Progenitor cell of endocrine pancreas (in vitro differentiated cells): ENCODE measurements at places on chromosomes 16 and 17. TPM values are rescaled to one million over a fixed set of nuclear protein-coding genes. Genes with fewer than 3 reads are reported as not detected.

DNA sequence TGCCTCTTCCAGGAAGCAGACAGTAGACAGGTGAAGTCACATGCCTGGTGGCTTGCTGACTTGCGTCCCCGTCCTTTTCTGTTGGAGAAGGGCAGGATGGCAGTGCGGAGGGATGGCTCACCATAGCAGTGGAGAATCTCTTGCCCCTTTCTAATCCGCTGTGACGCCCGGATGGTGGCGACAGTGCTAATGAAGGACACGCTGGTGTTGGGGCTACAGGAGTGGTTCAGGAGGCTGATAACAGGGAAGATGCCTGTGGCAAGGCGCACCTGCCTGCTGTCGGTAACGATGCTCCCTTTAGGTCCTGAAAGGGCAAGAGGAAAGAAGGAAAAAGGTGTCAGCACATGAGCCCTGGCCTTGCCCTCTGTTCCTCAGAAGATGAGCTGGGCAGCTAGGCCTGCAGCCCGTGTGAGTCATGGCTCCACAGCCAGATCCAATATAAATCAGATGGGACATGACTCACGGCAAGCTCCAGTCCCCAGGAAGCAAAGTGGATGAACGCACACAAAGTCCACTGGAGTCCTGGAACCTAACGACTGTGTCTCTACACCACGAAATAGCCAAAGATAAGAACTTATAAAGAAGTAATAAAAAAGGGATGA lies 25.5 kb downstream of the SERPINF1 start:
- peaks cover 3% of the 10 kb centered on the region for H3K4me1 ChIP-seq
- no peaks in the 10 kb centered on the region for H3K27me3 ChIP-seq
- H3K4me3 ChIP-seq = no peak overlapping the region
- DNase-seq = no peak
- no peak overlapping the region for H3K27ac ChIP-seq

GRCh38 chr16:66275775-66276428 lies 90.6 kb upstream of the CDH5 start:
- H3K4me1 ChIP-seq = peaks cover 10% of the 10 kb centered on the region
- peaks cover 24% of the 10 kb centered on the region for H3K27me3 ChIP-seq
- no peak overlapping the region for H3K4me3 ChIP-seq
- no peaks in the 10 kb centered on the region for H3K36me3 ChIP-seq
- DNase-seq = peak; percentile 41

GRCh38 chr17:49031965-49032928 lies 35.1 kb downstream of the IGF2BP1 start:
- H3K4me3 ChIP-seq = no peak overlapping the region
- H3K27me3 ChIP-seq = no peaks in the 10 kb centered on the region
- peak overlapping the region; percentile 85 for H3K27ac ChIP-seq
- peak; percentile 39 for DNase-seq
- peaks cover 26% of the 10 kb centered on the region for H3K36me3 ChIP-seq
- H3K4me1 ChIP-seq = peaks cover 18% of the 10 kb centered on the region

GRCh38 chr16:87172632-87173031 lies 144.6 kb downstream of the C16orf95 start:
- no peak overlapping the region for H3K27ac ChIP-seq
- H3K4me1 ChIP-seq = peaks cover 4% of the 10 kb centered on the region
- DNase-seq = no peak
- peaks cover 13% of the 10 kb centered on the region for H3K27me3 ChIP-seq

GRCh38 chr17:66580956-66581391 lies 253.9 kb upstream of the CACNG5 start:
- no peak for DNase-seq
- H3K4me1 ChIP-seq = peaks cover 30% of the 10 kb centered on the region
- peaks cover 3% of the 10 kb centered on the region for H3K36me3 ChIP-seq
- H3K4me3 ChIP-seq = no peak overlapping the region

GRCh38 chr17:15273141-15273793 lies 8.1 kb upstream of the PMP22 start:
- no peak overlapping the region for H3K4me3 ChIP-seq
- peaks cover 7% of the 10 kb centered on the region for H3K4me1 ChIP-seq
- H3K27me3 ChIP-seq = peaks cover 25% of the 10 kb centered on the region
- no peaks in the 10 kb centered on the region for H3K36me3 ChIP-seq

- DNase-seq = no peak
- H3K36me3 ChIP-seq = no peaks in the 10 kb centered on the region
- peaks cover 2% of the 10 kb centered on the region for H3K4me1 ChIP-seq
- H3K27ac ChIP-seq = no peak overlapping the region
Measured at GRCh38 chr17:17204041-17204591, 2.0 kb downstream of the PLD6 start.

DNA sequence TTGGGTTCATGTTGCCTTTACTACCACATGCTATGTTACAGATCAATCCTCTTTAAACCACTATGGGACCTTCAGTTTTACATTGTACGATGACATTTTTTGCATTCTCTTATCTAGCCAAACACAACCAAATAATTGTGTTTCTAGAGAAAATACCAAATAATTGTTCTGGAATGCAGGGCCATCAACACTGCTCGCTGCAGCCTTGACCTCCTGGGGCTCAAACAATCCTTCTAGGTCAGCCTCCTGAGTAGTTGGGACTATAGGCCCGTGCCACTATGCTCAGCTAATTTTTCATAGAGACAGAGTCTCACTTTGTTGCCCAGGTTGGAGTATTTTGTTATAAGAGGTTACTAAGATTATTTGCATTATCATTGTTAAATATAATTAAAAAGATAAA lies 237.5 kb upstream of the PMFBP1 start:
- peaks cover 3% of the 10 kb centered on the region for H3K4me1 ChIP-seq
- no peak overlapping the region for H3K27ac ChIP-seq
- DNase-seq = no peak
- H3K36me3 ChIP-seq = peaks cover 5% of the 10 kb centered on the region

- H3K4me3 ChIP-seq = no peak overlapping the region
- H3K4me1 ChIP-seq = peaks cover 5% of the 10 kb centered on the region
- H3K27me3 ChIP-seq = no peaks in the 10 kb centered on the region
- no peak for DNase-seq
- H3K36me3 ChIP-seq = no peaks in the 10 kb centered on the region
- no peak overlapping the region for H3K27ac ChIP-seq
Measured at GRCh38 chr17:2814481-2815341, 18.5 kb downstream of the RAP1GAP2 start.

DNA sequence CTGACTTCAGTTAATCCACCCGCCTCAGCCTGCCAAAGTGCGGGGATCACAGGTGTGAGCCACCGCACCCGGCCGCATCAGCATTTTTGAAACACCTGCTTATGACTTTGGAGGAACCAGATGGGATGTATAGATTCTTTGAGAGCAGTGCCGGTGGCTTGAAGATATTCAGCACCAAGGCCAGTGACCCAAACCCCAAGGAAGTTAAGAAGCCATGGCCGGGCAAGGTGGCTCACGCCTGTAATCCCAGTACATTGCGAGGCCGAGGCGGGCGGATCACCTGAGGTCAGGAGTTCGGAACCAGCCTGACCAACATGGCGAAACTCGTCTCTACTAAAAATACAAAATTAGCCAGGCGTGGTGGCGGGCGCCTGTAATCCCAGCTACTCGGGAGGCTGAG lies 43.9 kb downstream of the TRARG1 start:
- DNase-seq = no peak
- H3K4me1 ChIP-seq = no peaks in the 10 kb centered on the region
- H3K4me3 ChIP-seq = no peak overlapping the region
- peaks cover 24% of the 10 kb centered on the region for H3K27me3 ChIP-seq
- no peaks in the 10 kb centered on the region for H3K36me3 ChIP-seq
- H3K27ac ChIP-seq = no peak overlapping the region

DNA sequence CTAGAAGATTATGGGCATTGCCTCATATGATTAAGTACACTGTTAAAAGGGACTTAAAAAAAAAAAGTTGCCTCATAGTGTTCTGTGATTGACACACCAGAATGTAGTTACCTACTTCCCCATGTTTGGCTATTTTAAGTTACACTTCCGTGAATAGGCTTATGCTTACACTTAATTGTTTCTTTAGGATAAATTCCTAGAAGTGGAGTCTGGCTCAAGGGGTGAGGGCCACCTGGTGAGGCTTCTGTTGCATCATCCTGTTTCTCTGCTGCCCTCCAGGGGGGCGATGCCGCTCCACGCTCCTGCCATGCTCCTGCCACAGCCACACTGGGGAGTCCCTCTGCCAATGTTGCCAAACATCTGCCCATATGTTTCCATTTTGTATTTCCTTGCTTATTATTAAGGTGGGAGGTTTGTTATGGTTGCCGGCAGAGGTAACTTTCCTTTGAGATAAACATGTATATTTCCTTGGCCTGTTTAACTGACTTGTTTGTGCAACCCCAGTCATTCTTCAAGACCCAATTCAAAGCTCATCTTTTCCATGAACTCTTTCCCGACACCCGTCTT lies 73.1 kb downstream of the KSR1 start:
- H3K4me1 ChIP-seq = peaks cover 46% of the 10 kb centered on the region

GRCh38 chr17:76204277-76204676 lies 36.0 kb downstream of the RNF157 start:
- H3K27ac ChIP-seq = no peak overlapping the region
- H3K4me3 ChIP-seq = no peak overlapping the region
- H3K4me1 ChIP-seq = peaks cover 4% of the 10 kb centered on the region
- no peaks in the 10 kb centered on the region for H3K27me3 ChIP-seq

GRCh38 chr17:52751051-52751450 lies 592.5 kb upstream of the CA10 start:
- no peaks in the 10 kb centered on the region for H3K27me3 ChIP-seq
- no peak overlapping the region for H3K4me3 ChIP-seq
- DNase-seq = no peak
- no peak overlapping the region for H3K27ac ChIP-seq
- peaks cover 1% of the 10 kb centered on the region for H3K4me1 ChIP-seq

The ATP1B2 gene
- 1.5 and 2.1 TPM in 2 replicates for total RNA-seq

The MAP3K14 gene
- total RNA-seq = 7.8 and 8.7 TPM in 2 replicates

The ALDH3A1 gene
- total RNA-seq = 0.75 and 1.0 TPM in 2 replicates

The TBC1D3E gene
- 0.14 TPM in 1 of 2 replicates, not detected in the other for total RNA-seq

The SLC46A1 gene
- 15.7 and 16.1 TPM in 2 replicates for total RNA-seq
